WTC11 (cell line): ENCODE measurements at places on chromosomes 13 and 19. TPM values are rescaled to one million over a fixed set of nuclear protein-coding genes. Genes with fewer than 3 reads are reported as not detected.

Gene NLRP4
- total RNA-seq = not detected in 3 replicates

Gene FUT1
- 9.9 to 11.5 TPM (median 10.1 TPM) in 3 replicates for total RNA-seq

Gene LYPD3
- 2.7 to 3.8 TPM (median 3.1 TPM) in 3 replicates for total RNA-seq

Gene PSG7
- total RNA-seq = not detected in 3 replicates

Gene FAM216B
- not detected in 3 replicates for total RNA-seq

Gene ZNF132
- 2.3 to 2.7 TPM (median 2.6 TPM) in 3 replicates for total RNA-seq

Gene MBD3L3
- total RNA-seq = not detected in 3 replicates

Gene PDX1
- not detected in 3 replicates for total RNA-seq

Gene ZNF69
- 24.5 to 28.7 TPM (median 24.6 TPM) in 3 replicates for total RNA-seq

Gene SLC1A5
- 173 to 239 TPM (median 187 TPM) in 3 replicates for total RNA-seq

Gene LILRA1
- total RNA-seq = not detected in 3 replicates

Gene FSTL3
- 8.7 to 12.2 TPM (median 10.1 TPM) in 3 replicates for total RNA-seq

Gene CLDND2
- 1.7 to 2.1 TPM (median 1.9 TPM) in 3 replicates for total RNA-seq

Gene TEX29
- total RNA-seq = 0.32 to 0.68 TPM (median 0.37 TPM) in 3 replicates

Gene ZNF888
- total RNA-seq = 7.6 to 9.8 TPM (median 7.8 TPM) in 3 replicates

Gene RPL18
- total RNA-seq = 1,712 to 1,987 TPM (median 1,909 TPM) in 3 replicates

Gene LILRA2
- total RNA-seq = not detected in 3 replicates

Gene FGF21
- 0.21 to 0.44 TPM (median 0.26 TPM) in 3 replicates for total RNA-seq

Gene USP12
- total RNA-seq = 23.1 to 26.1 TPM (median 25.1 TPM) in 3 replicates

Gene KBTBD6
- total RNA-seq = 9.2 to 10.3 TPM (median 10.2 TPM) in 3 replicates

Gene DAND5
- total RNA-seq = 0.18 to 0.23 TPM (median 0.22 TPM) in 3 replicates

Gene FBXL3
- total RNA-seq = 9.9 to 10.4 TPM (median 9.9 TPM) in 3 replicates

Gene RFPL4A
- not detected in 3 replicates for total RNA-seq

Gene KLK8
- 4.4 to 6.9 TPM (median 5.9 TPM) in 3 replicates for total RNA-seq

Gene MIPEP
- 24.8 to 30.5 TPM (median 28.1 TPM) in 3 replicates for total RNA-seq

Gene ICAM3
- 18.7 to 21.3 TPM (median 21.3 TPM) in 3 replicates for total RNA-seq

Gene ACP7
- total RNA-seq = 0.09 to 0.11 TPM (median 0.11 TPM) in 3 replicates

Gene PCDH9
- total RNA-seq = 0.25 to 0.48 TPM (median 0.34 TPM) in 3 replicates

Gene ZNF471
- 0.98 to 1.5 TPM (median 1.5 TPM) in 3 replicates for total RNA-seq

Gene OR7D4
- total RNA-seq = not detected in 3 replicates

Gene ZIC2
- total RNA-seq = 344 to 379 TPM (median 376 TPM) in 3 replicates

Gene ZNF101
- total RNA-seq = 51.3 to 54.0 TPM (median 51.4 TPM) in 3 replicates

Gene HNRNPA1L2
- total RNA-seq = 8.0 to 9.5 TPM (median 8.5 TPM) in 3 replicates

Gene NXNL1
- not detected in 3 replicates for total RNA-seq

Gene ADGRE3
- total RNA-seq = not detected in 3 replicates

Gene CCDC70
- not detected in 3 replicates for total RNA-seq

Gene ZNF850
- total RNA-seq = 46.9 to 65.9 TPM (median 47.2 TPM) in 3 replicates

Gene PROZ
- total RNA-seq = not detected in 3 replicates

Gene GRK1
- total RNA-seq = 0.11 to 0.21 TPM (median 0.17 TPM) in 3 replicates

Gene PSG4
- not detected in 3 replicates for total RNA-seq

Gene UPF1
- 77.3 to 82.5 TPM (median 81.9 TPM) in 3 replicates for total RNA-seq

Gene FPR1
- 0.72 TPM in 1 of 3 replicates, not detected in the others for total RNA-seq

Gene RFXAP
- 6.6 to 9.2 TPM (median 7.7 TPM) in 3 replicates for total RNA-seq

Gene ZNF534
- total RNA-seq = 0.23 to 0.42 TPM (median 0.37 TPM) in 3 replicates

Gene SHISA7
- 0.79 to 0.94 TPM (median 0.87 TPM) in 3 replicates for total RNA-seq

Gene C19orf85
- total RNA-seq = 2.1 to 2.5 TPM (median 2.2 TPM) in 3 replicates

Gene ATXN8OS
- not detected in 3 replicates for total RNA-seq

Gene KIR2DL3
- not detected in 3 replicates for total RNA-seq

Gene ERICH6B
- total RNA-seq = 0.16 TPM in 1 of 3 replicates, not detected in the others

Gene PLEKHJ1
- 164 to 189 TPM (median 167 TPM) in 3 replicates for total RNA-seq

Gene KDM4B
- total RNA-seq = 43.2 to 56.0 TPM (median 53.1 TPM) in 3 replicates

Gene TNNT1
- 50.6 to 127 TPM (median 108 TPM) in 3 replicates for total RNA-seq

Gene RNF17
- total RNA-seq = 0.05 TPM in 1 of 3 replicates, not detected in the others

Gene SHISA2
- 12.9 to 20.5 TPM (median 13.3 TPM) in 3 replicates for total RNA-seq

Gene ZNF728
- total RNA-seq = not detected in 3 replicates

Gene SIGLEC7
- not detected in 3 replicates for total RNA-seq

Gene URAD
- not detected in 3 replicates for total RNA-seq

Gene CGB5
- 0.30 to 0.62 TPM (median 0.35 TPM) in 3 replicates for total RNA-seq

Gene HNRNPM
- total RNA-seq = 309 to 416 TPM (median 343 TPM) in 3 replicates
